ENCODE measurements at places on chromosomes 1 and 21.

- DNase-seq: peak; percentile 64
These were observed 103.5 kb upstream of the ZBTB40 start for GRCh38 chr1:22347854-22348760.

DNA sequence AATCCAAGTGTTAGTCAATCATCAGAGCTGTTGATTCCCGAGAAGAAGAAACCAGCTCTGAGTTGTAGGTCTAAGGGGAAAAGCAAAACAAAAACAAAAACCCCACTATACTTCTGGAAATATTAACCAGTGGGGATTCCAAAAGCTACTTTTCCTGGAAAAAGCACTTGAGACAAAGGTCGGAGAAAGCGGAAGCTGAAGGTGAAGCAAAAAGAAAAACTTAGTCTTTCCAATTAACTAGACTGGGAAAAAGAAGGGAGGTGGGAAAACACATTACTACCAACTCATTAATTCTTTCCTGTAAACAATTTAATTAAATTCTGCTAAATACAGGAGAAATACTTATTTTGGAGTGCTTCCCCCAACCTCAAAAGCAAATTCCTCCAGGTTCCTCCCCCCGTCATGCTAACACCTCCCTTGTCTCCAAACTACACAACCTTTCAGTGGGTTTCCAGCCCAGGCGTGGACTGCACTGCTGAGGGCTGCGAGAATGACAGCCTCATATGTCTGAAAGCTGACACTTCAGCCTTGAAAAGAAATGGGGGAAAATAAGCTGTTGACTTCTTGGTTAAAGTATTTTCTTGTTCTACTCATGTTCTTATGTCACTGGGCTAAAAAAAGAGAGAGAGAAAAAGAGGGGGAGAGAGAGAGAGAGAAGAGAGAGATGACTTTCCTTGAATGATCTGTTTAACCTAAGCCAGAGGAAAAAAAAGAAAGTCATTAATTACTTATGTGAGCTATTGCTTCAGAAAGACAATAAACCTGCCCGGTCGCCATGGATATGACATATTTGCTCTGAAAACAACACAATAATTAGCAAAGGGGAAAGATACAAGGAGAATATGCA, 5.1 kb downstream of the CASZ1 start:
- DNase-seq: peak; percentile 85

- no peak for DNase-seq
These were observed 1.7 kb downstream of the GABPB2 start for GRCh38 chr1:151072224-151072623.

DNA sequence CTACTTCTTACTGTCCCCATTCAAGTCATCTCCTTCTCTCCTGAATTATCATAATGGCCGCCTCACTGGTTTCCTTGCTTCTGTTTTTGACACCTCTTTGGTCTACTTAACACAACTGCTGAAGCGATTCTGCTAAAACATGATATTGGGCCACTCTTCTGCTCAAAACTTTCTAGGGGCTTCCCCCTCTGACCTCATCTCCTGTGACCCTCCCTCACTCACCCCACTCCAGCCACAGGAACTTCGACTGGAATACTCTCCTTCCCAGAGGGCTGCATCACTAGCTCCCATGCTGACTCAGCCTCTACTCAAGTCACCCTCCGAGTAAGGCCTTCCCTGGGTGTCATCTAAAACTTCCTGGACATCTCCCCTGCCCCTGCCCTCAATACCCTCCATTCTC, 35.7 kb downstream of the NRIP1 start:
- DNase-seq: no peak

- no peak for DNase-seq
These were observed 26.2 kb upstream of the PLCH2 start for GRCh38 chr1:2449636-2450454.

DNA sequence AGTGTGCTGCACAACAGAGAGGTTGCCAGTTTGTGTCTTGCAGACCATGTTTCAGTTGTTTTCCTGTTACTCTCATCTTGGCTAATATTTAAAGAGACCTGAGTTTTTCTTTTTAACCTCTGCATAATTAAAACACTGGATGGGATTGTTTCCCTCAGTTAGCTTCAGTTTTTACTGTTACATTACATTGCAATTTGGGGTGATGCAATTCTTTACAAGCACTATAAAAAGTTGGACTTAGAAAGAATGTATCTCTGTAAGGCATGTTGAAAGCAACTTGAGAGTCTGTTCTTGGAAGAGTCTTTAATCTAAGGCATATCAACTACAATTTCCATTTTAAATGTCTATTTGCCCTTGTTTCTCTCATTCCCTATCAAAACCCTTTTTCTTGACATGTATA, 99.1 kb downstream of the DNM3 start:
- DNase-seq: no peak

DNA sequence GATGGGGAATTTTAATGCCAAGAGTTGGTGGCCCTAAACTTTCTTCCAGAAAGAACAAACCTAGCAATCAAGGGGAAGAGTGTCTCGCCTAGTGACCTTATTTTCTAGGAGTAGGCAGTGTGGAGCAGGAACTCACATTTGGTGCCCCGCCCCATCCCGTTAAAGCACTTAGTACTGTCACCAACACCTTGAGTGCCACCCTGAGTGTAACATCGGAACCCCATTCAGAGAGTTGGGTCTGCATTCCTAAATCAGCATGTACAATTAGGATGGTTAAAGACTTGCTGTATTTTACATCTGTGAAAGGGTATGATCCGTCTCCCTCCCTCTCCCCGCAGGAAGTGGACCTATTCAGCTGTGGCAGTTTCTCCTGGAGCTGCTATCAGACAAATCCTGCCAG, 15.5 kb downstream of the ETS2 start:
- DNase-seq: no peak

GRCh38 chr1:6950001-6950765, 164.9 kb downstream of the CAMTA1 start:
- DNase-seq: no peak

- DNase-seq: no peak
These were observed 24.4 kb downstream of the CELF3 start for GRCh38 chr1:151692226-151692625.

DNA sequence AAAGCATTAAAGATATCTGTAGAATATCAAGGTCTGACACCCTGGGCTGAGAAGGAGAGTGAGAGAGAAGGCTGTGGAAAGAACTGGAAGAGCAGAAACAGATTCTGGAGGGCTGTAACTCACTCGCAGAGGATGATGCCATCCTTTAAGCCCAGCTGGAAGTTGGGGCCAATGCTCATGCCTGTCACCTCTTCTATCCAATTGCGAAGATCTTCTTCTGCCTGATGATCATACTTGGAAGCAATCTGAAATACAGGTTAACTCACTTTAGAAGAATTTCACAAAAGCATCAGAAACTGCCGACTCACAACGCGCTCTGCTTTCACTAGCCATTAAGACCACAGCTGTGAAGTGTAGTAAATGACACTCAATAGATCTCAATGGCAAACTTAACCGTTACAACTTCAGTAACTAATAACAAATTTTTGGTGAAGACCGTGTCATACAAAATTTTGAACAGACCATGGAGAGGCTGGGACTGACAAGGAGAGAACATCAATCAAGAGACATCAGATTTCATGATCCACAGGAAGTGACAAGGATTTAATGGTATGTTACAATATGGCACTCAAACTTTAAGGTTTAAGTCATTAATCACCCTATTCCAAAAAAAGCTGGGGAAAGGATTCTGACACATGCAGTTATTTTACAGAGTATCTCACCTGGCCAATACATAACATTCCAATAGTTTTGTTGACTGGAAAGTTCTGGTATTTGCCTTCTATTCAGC, 23.5 kb downstream of the CNN3 start:
- DNase-seq: no peak

- DNase-seq: no peak
These were observed 577.8 kb upstream of the PLXNA2 start for GRCh38 chr1:208821939-208822338.

GRCh38 chr1:32681999-32682398, 20.6 kb downstream of the SYNC start:
- no peak for DNase-seq

- no peak for DNase-seq
These were observed 625.6 kb downstream of the PTPRU start for GRCh38 chr1:29861922-29862321.

- no peak for DNase-seq
These were observed 34.8 kb upstream of the SAMD13 start for GRCh38 chr1:84266748-84267147.

GRCh38 chr1:44049839-44050238, 18.6 kb upstream of the SLC6A9 start:
- DNase-seq: no peak

DNA sequence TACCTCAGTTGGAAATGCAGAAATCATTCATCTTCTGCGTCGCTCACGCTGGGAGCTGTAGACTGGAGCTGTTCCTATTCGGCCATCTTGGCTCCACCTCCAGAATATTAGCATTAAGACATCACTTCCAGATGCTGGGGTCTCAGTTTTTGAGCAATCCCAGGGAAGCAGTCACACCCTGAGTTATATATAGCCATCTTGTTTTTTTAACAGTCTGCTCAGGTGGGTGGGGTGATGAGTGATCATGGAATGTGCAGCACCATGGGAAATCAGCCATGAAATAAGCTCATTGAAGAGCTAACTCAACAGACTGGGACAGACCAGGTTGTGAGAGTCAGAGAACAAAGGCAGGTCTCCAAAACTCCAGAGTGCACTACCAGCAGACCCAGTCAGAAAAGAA, 27.0 kb upstream of the HMGB4 start:
- no peak for DNase-seq

GRCh38 chr1:15341634-15342407, 67.9 kb upstream of the EFHD2 start:
- DNase-seq: no peak

- DNase-seq: no peak
These were observed 44.7 kb upstream of the CASZ1 start for GRCh38 chr1:10841118-10841517.
